ENCODE measurements at places on chromosomes 7 and 10.

DNA sequence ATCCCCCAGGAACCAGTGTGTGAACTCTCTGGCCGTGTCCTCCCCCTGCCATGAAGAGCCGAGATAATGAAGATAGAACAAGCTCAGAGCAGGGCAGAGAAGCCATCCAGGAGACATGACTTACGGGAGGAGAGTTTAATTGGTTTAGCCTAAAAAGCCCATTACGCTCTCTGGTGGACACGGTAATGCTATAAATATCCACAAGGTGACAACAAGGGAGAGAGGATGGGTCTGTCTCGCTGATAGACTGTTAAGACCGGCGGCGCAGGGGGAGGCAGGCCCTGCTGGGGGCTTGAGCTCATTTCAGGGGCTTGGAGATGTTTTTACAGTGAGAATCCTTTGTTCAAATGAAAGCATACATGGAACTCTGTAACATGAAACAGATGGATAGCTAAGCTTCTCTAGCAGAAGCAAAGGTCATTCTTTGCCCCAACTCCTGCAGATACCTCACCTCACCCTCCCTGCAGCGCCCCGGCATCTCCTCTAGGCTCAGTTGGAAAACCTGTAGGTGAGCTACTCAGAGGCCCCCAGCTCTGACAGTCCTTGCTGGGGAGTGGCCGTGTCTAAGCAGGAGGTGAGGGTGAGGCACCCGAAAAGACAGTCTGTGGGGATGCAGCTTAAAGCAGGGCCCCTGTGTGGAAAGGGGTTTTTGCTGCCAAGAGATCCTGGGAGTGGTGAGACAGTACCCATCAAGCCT is 40.8 kb upstream of the LOXL4 start:
- no peak for DNase-seq

GRCh38 chr10:97738616-97739015 is 1.7 kb downstream of the ZFYVE27 start:
- no peak for DNase-seq

- DNase-seq, result no peak
Measured at GRCh38 chr7:2606539-2606936, 25.2 kb upstream of the TTYH3 start.

DNA sequence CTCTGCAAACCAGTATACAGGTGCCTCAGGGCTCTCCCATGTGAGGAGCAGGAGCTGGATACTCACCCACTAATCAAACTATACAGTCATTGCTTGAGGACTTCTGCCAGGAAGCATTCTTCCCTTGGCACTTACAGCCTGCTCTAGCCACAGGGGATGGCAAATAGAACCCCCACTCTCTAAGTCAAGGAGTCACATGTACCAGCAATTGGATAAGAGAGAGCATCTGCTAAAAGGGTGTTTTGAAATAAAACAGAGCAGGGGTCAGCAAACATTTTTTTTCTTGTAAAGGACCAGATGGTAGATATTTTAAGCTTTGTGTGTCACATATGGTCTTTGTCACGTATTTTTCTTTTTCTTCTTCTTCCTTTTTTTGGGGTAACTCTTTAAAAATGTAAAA is 865.2 kb upstream of the GHITM start:
- DNase-seq, result no peak

DNA sequence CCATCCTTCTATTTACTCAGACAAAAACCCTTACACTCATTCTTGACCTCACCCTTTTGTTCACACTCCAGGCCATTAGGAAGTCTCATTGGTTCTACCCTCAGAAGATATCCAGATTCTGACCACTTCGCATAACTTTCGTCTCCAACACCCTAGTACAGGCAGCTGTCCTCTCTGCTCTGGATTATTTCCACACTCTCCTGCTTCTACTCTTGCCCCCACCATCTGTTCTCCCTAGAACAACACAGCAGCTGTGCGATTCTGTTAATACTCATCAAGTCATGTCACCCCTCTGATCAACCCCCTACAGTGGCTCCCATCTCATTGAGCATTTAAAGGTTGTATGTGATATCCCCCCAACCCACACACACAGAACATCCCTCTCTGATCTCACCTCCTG is 15.5 kb upstream of the TRIL start:
- DNase-seq, result no peak

DNA sequence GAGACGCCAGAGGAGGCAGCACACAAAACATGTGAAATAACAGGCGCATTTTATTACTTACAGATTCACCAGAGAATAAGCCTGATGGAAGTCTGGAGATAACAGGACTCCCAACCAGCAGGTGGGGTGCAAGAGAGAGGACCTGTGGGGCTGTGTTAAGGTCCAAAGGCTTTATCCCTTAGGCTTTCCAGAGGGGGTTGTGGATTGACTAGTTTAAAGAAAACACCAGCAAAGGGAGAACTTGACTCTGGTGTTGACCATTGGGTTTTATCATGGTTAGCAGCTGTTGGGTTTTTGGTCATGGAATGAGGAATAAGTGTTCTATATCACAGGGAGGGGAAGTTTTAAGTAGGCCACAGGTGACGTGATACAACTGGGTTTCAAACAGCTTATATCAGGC is 1.6 kb upstream of the CRPPA start:
- DNase-seq, result no peak

DNA sequence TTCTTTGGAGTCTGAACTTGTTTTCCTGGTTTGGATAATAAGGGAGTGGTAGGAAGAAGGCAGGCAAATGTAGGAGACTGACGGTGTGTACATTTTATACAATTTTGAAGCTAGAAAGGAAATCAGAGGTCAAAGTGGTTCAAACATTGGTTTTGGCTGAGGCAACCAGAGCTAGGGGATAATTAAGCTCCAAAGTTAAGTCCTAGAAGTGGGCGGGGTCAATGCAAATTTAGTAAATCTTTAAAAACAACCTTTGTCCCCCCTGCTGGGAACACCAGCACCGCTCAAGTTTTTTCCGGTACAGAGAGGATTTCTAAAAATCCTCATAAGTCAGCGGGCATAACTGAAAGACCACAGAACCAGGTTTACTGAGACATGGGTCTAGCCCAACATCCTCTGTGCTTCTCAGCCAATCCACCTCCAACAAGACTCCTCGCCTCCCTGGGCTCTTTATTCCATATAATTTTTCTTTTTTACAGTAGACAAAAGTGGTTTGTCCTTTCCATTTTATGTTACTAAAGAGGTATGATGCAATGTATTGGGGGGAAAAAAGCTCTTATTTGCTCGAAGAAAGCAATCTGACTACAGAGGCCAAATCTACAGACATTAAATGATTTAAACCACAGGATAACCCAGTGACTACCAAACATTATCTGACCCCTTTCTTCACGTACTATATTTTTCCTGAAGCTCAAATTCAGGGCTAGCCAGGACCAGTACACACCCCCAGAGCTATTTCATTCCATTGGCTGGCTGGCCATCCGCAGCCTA is 1.6 kb downstream of the GLUD1 start:
- DNase-seq, result no peak

GRCh38 chr7:38382684-38383083 is 109.2 kb upstream of the TARP start:
- DNase-seq, result peak; percentile 57

DNA sequence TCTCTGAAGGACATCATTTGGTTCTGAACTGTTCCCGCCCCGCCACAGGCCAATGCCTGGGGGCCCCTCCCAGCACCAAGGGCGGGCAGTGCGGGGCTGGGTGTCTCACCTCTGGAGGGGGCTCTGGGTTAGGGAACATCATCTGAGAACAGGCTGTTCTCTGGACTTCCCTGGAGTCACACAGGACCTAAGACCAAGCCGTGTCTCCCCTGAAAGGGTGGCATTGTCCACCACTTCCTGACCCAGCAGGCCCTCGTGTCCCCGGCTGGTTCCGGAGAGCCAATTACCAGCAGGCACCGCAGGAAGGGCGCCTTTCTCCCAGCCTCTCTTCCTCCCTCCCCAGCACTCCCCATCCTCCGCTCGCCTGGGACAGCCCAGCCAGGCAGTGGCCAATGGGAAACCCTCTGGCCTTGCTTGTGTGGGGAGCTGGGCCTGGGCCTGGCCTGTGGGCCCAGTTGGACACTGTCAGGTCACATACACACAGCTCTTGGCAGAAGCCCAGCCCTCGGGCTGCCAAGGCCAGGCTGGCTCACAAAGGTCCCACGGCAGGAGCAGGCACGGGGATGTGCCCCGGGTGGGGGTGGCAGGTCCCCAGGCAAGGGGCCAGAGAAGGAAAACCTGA is 119.5 kb downstream of the SPDYE5 start:
- no peak for DNase-seq

- DNase-seq, result no peak
Measured at GRCh38 chr10:80924063-80924952, 386.6 kb downstream of the SH2D4B start.

- DNase-seq, result no peak
Measured at GRCh38 chr7:45203936-45204445, 46.4 kb downstream of the RAMP3 start.

GRCh38 chr7:132965951-132966350 is 115.9 kb downstream of the CHCHD3 start:
- no peak for DNase-seq

DNA sequence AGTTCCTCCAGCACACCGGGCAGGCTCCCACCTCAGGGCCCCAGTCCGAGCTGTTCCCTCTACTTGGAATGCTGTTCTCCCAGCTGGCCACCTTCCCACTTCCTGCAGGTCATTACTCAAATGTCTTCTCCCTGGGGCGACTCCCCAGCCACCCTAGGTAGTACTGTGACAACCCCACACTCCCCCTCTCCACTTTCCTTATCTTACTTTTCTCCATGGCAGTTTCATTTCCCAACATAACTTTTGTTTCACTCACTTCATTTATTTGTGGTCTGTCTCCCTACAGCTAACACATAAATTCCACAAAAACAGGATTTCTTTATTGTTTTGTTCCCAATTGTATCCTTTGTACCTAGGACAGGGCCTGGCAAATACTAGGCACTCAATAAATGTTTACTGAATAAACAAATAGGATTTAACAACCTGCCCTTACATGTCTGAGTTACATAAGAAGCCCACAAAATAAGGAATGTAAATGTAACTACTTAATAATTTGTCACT is 76.5 kb downstream of the JAZF1 start:
- DNase-seq, result no peak

- DNase-seq, result no peak
Measured at GRCh38 chr10:17202506-17202905, 1.0 kb upstream of the TRDMT1 start.

- no peak for DNase-seq
Measured at GRCh38 chr7:96837593-96837992, 127.9 kb upstream of the SEM1 start.

GRCh38 chr7:46515844-46516590 is 594.9 kb upstream of the IGFBP3 start:
- DNase-seq, result no peak

- DNase-seq, result no peak
Measured at GRCh38 chr10:118820326-118821116, 65.8 kb upstream of the CACUL1 start.

- DNase-seq, result no peak
Measured at GRCh38 chr10:132702601-132703418, 83.1 kb downstream of the NKX6-2 start.

DNA sequence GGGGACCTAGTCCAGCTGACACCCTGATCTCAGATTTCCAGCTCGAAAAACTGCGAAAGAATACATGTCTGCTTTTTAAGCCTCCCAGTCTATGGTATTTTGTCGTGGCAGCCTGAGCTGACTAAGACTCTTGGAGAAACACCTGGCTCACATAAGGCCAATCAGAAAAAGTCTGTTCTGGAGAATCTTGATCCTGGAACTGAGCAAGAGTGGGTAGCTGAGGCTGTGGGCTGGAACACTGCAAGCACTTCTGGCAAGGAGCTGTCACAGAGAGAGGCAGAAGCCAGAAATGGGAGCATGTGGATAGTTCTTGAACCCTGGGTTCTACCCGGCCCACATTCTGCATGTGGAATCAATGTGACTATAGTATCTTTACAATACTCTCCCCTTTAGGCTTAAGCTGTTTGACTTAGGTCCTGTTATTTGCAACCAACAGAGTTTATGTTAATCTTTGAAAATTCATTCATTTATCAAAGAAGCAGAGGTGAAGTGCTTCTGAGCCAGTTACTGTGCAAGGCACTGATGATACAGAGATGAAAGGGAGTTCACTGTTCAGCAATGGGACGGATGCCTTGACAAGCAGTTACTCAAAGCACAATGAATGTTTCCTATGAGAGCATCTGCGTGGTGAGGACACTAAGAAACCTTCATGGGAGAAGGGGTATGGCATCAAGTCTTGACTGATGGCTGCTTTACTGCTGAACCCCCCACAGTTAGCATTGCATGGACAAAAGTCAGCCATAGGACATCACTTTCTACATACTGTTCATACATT is 4.4 kb upstream of the C10orf90 start:
- no peak for DNase-seq

GRCh38 chr10:107481881-107482280 is 317.4 kb upstream of the SORCS1 start:
- DNase-seq, result no peak
